ENCODE measurements at places on chromosomes 6 and 20. TPM values are rescaled to one million over a fixed set of nuclear protein-coding genes. Genes with fewer than 3 reads are reported as not detected.
A peak's percentile ranks its signal among the peaks of the same experiment; 100 is the strongest.

DNA sequence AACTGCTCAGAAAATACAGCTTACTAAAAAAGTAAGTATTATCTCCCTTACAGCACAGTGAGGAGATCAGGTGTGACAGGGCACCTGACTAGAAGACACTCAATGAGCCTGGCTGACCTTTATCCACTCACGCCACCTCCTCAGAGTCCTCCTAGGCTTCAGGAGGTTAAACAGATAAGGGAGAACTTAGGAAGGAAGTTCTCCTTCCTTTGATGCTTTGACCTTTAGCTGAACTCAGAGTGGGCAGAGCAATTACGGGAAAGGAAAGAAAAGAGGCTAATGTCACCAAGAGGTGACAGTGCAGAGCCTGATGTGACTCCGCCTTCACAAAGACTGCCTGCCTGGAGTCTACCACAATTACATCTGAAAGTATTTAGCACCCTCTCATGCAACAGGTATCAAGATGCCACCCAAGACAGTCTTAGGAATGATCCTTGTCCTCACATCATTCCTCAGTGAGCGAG lies 36.7 kb downstream of the MAN1A1 start:
- no peak for DNase-seq

DNA sequence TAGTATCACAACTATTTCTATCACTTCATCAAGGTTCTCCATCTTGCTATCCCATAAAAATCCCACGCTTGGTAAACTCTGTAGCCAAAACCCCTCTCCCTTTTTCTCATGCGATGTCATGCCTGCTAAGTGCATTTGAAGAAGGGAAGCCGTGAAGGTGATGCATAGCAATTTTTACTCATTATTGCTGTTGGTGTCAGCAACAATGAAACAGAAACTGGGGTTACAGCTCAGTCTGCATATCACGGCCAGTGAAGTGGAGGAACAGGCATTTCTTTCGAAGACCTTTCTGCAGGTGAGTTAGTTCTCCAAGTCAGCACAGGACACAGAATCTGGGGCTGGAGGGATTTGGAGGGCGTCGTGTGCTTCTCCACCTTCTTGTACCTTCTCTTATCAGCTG lies 5.8 kb downstream of the UNC93A start:
- no peak for DNase-seq

GRCh38 chr6:106870824-106871717 lies 103.5 kb downstream of the CD24 start:
- DNase-seq = no peak

GRCh38 chr20:31516166-31516565 lies 1.9 kb downstream of the HM13 start:
- no peak for DNase-seq

GRCh38 chr6:150719099-150719766 lies 119.5 kb downstream of the PLEKHG1 start:
- DNase-seq = peak; percentile 9

DNA sequence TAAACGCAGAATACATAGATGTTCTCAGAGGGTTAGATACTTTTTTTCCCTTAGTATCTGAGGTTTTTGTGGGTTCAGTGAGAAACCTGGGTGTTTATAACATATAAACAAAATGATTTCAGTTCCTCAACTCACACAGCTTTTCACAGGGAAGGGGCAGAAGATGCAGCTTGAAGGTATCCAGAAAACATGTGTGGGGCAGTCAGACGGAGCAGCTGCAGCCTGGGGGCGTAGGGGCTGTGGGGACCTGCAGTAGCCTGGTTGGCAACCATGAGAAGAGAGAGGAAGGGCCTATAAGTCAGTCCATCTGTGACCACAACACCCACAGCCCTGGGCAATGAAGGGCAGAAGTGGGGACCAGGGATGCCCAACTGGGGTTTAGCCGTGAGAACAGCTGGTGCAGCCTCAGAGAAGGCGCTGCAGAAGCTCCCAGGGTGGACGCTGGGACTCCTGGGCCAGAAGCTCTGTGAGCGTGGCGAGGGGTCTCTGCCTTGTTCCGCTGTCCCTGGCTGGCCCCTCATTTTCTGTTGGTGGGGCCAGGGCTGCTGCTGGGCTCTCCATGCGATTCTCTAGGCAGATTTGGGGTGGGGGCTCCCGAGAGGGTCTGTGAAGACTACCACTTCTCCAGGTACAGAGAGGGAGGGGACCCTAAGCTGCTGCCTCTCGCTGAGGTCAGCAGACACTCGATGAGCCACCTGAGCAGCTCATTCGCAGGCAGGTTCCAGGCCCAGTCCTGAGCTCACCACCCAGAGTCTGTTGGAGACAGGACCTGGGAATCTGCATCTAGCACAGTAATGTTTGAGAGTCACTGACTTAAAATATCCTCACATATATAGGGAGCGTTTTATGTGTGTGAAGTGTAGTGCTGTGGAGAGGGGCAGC lies 181.2 kb downstream of the ZDHHC14 start:
- no peak for DNase-seq

GRCh38 chr20:43539975-43540672 lies 18.7 kb upstream of the SGK2 start:
- no peak for DNase-seq

- DNase-seq = peak; percentile 75
Observed at GRCh38 chr6:158409451-158409850, 97.2 kb downstream of the TULP4 start.

DNA sequence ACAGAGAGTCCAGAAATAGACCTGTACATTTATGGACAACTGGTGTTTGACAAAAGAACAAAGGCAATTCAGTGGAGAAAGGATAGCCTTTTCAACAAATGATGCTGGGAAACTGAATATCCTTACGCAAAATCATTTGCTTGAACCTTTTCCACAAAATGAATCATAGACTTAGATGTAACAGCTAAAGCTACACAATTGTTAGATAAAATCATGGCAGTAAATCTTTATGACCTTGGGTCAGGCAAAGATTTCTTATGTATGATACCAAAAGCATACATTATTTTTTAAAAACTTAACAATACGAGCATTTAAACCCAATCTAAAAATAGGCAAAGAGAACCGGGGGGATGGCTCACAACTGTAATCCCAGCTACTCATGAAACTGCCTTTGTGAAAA lies 73.5 kb upstream of the DST start:
- peak; percentile 33 for DNase-seq

- no peak for DNase-seq
Observed at GRCh38 chr6:118892355-118892991, 1.5 kb upstream of the ASF1A start.

- DNase-seq = no peak
Observed at GRCh38 chr6:105482921-105483320, 80.0 kb upstream of the PREP start.

DNA sequence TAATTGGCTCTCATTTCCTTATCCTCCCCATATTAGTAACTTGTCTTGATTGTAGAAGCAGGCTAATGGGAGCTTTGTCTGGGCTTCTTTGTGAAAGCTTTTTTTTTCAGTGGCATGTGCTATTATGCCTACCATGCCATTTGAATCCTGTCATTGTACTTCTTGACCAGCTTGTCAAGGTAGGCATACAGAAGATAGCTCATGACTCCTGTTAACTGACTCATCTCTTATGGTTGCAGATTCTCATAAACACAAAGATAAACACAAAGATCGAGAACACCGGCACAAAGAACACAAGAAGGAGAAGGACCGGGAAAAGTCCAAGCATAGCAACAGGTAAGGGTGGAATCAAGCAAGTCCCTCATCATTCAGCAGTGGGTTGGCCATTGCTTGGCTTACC lies 32.5 kb downstream of the TOP1 start:
- no peak for DNase-seq

DNA sequence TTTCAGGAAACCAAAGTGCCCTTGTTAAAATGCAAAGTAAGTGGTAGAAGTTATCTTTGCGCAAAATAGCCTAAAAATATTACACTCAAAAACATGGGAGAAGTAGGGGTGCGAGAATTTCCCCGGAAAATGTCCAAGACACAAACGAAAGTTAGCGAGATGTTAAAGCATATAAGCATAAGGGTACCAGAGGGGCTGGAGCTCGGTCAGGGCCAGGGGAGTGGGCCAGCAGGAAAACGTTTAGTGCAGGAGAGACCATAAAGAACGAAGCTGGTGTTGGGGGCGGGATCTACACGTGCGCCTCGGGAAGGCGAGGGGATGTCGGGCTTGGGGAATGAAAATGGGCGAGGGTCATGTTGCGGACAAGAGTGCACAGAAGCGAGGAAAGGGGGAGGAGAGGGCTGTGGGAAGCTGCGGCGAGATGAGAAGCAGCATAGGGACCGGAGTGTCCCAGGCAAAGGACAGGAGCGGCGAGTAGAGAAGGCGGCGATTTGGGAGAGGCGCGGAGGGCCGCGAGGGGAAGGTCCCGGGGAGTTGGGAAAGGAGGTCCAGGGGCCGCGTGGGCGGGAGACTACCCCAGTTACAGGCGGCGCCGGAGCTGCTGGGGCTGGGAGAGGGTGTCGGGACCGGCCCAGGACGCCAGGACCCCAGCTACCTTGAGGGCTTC lies 600 bp downstream of the XPO5 start:
- DNase-seq = peak; percentile 9

DNA sequence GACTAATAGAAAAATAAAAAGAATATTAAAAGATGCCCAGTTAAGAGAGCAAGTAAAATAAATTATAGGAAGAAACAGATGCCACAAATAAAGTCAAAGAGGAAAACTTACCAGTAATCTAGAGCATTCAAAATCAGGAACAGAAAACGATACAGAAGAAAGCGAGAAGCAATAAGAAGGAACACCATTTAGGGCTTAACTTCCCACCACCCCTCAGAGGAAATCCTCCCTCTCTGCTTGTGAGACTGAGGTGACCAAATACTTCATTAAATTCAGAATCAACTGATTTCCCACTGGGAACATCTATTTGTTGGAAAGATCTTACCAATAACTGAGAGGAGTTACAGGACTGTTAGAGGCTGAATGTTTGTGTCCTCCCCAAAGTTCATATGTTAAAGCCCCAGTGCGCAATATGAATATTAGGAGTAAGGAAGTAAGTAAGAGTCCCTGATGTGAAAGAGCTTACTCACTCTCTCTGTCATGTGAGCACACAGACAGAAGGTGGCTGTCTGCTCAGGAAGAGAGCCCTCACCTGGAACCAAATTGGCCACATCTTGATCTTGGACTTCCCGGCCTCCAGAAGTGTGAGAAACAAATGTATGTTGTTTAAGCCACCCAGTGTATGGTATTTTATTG lies 19.5 kb downstream of the KATNA1 start:
- no peak for DNase-seq

GRCh38 chr20:15611541-15611940 lies 961.7 kb downstream of the KIF16B start:
- no peak for DNase-seq

GRCh38 chr6:111805511-111806164 lies 67.6 kb downstream of the FYN start:
- DNase-seq = peak; percentile 85

DNA sequence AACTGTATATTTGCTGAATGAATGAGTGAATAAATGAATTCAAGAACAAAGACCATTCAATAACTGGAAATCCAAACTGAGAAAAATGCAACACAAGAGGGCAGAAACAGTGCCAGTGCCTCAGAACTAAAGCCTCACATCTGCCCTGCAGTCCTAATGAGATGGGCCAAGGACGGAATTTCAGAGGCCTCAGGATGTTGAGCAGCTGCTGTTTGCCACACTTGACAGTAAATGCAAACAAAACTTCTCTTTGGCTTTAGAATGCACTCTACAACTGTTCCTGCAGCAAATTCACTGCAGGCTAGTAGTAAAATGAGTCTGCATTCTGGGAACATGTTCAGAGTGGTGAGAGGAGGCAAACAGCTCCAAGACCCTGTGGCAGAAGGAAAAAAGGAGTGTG lies 177.6 kb upstream of the LRFN2 start:
- no peak for DNase-seq

GRCh38 chr6:158729906-158730540 lies 80.2 kb downstream of the SYTL3 start:
- DNase-seq = no peak

GRCh38 chr20:33444797-33445560 lies 1.4 kb upstream of the SNTA1 start:
- DNase-seq = no peak

GRCh38 chr20:62627901-62628612 lies 14.2 kb upstream of the SLCO4A1 start:
- peak; percentile 29 for DNase-seq

DNA sequence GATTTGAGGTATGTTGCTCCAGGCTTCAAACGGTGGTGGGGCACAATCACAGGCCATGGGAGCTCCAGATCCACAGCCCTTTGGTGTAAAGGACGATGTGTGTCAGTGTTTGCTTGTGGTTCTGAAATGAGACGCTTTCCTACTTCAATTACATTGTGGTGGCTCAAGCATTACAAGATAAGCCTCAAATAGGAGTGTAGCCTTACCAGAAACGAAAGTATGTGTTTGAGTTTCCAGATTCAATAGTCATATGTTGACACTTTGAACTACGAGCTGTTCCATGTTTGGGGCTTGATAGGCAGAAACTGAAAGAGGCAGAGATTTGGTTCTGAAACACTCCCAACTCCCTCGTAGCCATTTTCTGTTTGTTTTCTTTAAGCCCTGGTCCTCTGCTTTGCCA lies 187.1 kb downstream of the MYLK4 start:
- DNase-seq = peak; percentile 20

DNA sequence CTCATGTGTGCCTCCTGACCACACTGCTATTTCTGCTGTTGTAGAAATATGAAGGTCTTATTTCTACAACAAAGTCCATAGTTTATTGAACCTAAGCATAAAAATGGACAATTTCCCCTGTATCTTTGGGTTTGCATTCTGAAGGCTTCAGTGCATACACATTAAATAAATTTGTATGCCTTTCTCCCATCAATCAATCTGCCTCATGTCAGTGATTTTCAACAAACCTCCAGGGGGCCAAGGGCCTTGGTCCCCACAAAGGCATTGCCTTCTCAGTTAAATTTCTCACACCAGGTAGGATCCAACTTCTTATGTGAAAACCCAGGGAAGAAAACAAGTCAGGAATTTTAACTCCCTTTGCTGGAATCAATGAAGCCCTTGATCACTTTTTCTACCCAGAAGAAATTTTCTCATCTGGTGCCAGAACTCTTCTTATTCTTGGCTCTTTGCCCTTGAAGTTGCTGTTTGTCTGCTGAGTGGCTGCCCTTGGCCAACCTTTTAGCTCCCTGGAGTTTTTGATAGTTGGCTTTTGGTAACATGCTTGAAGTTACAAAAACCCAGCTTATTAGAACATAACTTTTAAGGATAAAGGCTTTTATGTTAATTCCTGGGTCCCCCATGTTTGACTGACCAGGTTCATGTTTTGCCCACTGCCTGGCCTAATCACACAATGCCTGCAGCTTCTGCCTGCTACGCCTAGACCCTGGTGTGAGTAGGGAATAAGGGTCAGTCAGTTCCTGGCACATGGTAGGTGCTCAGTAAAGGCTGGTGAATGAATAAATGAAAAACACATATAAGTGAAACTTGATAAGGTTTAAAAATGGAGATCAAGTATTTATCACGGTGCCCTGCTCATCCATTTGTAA lies 37.0 kb downstream of the SHLD1 start:
- DNase-seq = peak; percentile 64

GRCh38 chr20:32488066-32488838 lies 96.9 kb downstream of the NOL4L start:
- DNase-seq = no peak

GRCh38 chr6:25042036-25042521 lies 106.3 kb upstream of the RIPOR2 start:
- DNase-seq = no peak

- no peak for DNase-seq
Observed at GRCh38 chr6:100959280-100959679, 78.2 kb upstream of the ASCC3 start.

The MLN gene
- total RNA-seq = not detected

The SGK2 gene
- total RNA-seq = not detected

The FAXC gene
- total RNA-seq = 1.9 TPM

The TMEM170B gene
- total RNA-seq = 0.28 TPM

The EPHA7 gene
- total RNA-seq = not detected

The SOD2 gene
- total RNA-seq = 243 TPM

The AFDN gene
- total RNA-seq = 20.8 TPM

The PLCB1 gene
- 16.1 TPM for total RNA-seq

The CRIP3 gene
- total RNA-seq = not detected

The HLA-A gene
- total RNA-seq = 76.4 TPM

Measured in IMR-90 (cell line).